ENCODE measurements at places on chromosomes 7 and 10.

- no peak for DNase-seq
Observed at GRCh38 chr10:31343551-31343950, 24.5 kb downstream of the ZEB1 start.

DNA sequence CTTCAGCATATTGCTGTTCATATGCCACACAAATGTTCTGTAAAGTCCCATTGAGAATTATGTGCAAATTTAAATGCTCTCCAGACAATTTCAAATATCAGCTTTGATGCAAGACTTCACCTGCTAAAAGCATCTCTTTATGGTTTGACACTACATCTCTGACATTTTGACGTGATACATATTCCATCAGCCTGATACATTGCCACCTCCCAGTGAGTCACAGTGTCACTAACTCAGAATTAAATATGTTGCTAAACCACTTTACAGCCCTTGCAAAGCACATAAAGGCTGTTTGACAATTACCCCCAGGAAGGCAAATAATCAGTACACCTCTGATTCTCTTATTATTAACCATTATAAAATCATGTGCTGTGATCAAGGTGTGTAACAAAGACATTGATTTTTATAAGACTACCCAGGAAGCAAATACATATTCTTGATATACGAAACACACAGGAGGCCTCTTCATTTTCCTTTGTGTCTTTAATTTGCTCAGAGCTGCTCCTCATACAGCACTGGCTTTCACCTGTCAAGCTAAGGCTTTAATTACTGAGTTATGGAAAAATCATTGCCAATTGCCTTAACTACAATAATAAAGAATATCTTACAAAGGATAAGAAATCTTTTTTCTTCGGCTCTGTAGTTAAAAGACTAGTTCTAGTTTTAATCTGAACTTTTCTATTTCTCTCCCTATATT is 547.5 kb upstream of the C7orf33 start:
- DNase-seq = no peak

DNA sequence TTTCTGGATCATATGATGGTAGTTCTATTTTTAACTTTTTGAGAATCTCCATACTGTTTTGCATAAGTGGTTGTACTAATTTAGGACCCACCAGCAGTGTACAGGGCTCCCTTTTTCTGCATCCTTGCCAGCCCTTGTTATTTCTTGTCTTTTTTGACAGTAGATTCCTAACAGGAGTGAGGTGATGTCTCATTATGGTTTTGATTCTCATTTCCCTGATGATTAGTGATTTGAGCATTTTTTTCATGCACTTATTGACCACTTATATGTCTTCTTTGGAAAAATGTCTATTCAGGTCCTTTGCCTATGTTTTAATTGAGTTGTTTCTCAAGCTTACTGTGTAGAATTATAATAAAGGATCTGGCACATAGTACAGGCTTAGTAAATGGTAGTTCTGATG is 238.8 kb upstream of the BMPER start:
- DNase-seq = no peak

DNA sequence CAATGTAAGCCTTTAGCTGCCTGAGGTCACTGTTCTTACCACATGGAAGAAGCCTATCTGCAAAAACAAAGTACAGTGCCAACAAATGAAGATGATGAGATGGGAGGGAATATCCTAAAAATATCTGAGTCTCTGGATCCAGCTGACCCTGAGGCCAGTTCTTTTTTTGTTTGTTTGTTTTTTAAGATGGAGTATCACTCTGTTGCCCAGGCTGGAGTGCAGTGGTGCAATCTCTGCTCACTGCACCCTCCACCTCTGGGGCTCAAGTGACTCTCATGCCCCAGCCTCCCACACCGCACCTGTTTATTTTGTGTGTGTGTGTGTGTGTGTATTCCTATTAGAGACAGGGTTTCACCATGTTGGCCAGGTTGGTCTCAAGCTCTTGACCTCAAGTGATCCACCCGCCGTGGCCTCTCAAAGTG is 44.9 kb downstream of the HYCC1 start:
- DNase-seq = no peak

DNA sequence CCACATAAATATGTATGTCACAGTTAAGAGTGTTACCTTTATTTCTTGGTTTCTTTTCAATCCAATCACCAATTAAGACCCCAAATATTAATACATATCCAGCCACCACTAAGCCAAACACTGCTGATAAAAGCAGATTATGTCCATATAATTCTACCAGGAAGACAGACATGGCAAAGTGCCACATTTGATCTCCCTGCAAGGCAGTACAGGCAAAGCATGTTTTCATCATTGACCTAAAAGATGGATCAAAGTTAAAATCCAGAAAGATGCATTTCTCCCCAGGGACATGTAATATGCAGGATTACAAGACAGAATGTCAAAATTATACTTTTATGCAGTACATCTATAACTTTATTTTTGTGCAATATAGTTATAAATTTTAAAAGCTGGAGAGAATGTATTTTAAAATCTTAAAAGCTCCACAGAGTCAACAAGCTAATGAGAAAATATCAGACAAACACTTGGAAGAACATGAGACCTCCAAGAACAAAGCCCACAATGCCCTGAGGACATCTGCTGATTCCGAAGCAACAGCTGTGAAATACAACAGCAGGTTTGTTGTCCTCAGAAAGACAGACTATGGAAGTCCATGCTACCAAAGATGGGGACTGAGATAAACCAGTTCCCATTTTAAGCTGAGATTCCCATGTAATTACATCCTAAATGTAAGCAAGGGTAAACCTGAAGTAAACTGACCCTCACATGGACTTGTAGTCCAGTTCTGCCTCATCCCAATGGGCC is 54.5 kb upstream of the TOMM7 start:
- no peak for DNase-seq

DNA sequence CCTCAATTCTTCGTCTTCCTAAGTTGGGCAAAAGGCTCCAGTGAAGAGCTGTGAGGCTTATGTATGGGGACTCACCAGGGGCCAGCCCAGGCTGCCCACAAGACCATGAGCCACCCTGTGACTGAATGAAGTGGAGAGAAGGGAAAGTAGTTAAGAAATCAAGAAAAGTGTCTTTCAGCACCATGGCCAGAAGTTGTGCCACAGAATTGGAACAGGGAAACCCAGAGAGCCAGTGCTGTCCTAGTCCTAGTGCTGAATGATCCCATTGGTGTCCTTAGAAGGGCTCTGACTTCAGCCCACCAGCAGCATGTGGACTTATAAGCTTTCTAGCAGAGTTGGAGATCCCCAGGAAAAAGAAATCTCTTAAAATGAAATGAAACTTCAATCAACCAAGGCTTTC is 37.0 kb upstream of the CCSER2 start:
- DNase-seq = no peak

DNA sequence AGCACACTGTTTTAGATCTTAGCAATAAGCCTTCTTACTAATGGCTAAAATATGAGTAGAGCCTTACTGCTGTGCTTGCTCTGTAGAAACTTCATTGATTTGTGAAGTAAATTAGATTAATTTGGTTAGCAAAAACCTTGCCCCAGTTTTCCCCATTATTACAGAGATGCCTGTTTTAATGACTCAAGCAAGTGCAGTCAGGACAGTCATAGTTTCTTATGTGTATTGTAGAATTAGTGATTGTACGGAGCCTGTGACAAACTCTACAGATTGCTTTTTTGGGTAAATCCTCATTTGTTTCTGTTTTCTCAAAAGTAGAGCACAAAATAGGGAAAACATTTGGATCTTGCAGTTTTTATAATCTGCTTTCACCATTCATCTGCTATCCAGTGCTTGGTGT is 7.0 kb downstream of the TAX1BP1 start:
- no peak for DNase-seq

DNA sequence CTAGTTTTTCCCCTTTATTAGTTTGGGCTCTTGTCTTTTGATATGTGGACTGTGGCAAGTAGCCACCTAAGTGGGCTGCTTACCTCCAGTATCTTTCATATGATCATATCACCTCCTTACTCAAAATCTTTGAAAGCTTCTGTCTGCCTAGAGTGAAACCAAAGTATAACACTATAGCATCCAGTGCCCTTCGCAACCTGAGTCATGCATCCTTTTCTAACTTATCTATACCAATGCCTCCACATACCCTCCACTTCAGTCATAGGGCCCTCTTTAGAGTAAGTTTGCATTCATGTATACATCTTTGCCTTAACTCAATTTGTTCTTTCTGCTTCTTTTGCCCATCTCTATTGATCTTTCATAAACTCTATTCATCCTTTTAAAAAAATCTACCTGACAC is 15.7 kb upstream of the MACC1 start:
- no peak for DNase-seq

DNA sequence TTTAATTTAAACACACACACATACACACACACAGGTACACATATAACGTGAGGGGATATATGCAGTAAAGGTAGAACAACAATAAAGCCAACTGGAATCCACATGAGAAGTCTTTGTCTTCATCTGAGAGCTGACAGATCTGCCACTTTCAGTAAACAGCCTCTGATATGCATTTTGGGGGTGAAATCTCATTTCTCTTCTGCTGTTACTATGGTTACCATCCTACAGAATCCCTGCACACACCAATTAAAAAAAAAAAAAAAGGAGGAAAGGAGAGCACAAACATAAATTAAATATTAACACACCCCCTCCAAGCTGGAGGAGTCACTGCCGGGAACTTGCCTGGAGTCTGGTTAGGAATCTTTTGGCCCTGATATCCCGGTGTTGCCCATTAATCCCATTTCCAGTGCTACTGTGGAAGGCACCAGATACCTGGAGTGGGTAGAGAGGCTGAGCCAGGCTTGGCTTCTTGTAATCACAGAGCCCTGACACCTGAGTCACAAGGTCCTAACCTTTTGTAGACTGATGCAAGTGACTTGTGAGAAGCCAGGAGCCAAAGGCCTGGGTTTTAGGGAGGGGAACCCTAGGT is 169.1 kb downstream of the LHFPL3 start:
- DNase-seq = no peak

- no peak for DNase-seq
Observed at GRCh38 chr7:149007146-149007545, 21.2 kb downstream of the PDIA4 start.

DNA sequence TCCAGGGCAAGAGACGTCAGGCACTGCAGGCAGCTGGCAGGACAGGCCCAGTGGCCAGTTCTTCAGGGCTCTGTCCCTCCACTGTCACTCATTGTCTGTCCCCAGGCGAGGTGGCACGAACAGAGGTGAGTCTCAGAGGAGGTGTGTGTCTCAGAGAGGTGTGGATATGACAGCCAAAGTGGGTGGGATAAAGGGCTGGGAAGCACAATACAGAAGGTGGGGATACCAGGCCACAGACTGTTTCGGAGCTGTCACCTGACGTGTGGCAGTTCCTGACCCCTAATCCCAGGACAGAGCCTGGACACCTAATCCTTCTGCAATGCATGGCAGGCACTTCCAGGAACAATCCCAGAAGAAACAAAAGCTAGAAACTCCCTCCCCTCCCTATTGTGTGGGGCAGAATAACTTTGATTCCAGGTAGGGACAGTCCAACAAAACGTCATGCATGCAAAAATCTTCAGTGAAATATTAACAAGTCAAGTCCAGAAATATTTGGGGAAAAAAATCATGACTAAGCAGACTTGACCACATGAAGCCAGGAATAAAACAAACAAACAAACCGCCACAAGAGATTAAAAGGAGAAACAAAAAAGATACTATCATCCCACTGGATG is 11.6 kb downstream of the KLRG2 start:
- DNase-seq = no peak

DNA sequence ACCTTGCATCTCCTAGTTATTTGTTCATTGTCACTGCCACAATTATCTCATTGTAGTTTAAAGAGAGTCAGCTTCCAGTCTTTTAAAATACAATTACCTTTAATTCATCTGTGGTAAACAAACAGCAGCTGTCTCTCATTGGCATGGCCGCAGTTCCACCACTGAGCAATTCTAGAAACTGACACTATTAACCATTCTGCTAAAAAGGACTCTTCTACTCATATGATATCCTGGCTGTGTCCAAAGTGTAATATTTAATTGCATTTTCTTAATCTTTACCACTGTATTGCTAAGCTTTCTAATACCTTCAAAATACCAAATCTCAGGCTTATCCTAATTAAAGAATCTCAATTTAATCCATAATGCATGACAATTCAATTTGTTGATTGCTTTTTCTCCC is 639.0 kb downstream of the AUTS2 start:
- DNase-seq = no peak

GRCh38 chr7:469563-469961 is 50.1 kb downstream of the PDGFA start:
- DNase-seq = no peak

DNA sequence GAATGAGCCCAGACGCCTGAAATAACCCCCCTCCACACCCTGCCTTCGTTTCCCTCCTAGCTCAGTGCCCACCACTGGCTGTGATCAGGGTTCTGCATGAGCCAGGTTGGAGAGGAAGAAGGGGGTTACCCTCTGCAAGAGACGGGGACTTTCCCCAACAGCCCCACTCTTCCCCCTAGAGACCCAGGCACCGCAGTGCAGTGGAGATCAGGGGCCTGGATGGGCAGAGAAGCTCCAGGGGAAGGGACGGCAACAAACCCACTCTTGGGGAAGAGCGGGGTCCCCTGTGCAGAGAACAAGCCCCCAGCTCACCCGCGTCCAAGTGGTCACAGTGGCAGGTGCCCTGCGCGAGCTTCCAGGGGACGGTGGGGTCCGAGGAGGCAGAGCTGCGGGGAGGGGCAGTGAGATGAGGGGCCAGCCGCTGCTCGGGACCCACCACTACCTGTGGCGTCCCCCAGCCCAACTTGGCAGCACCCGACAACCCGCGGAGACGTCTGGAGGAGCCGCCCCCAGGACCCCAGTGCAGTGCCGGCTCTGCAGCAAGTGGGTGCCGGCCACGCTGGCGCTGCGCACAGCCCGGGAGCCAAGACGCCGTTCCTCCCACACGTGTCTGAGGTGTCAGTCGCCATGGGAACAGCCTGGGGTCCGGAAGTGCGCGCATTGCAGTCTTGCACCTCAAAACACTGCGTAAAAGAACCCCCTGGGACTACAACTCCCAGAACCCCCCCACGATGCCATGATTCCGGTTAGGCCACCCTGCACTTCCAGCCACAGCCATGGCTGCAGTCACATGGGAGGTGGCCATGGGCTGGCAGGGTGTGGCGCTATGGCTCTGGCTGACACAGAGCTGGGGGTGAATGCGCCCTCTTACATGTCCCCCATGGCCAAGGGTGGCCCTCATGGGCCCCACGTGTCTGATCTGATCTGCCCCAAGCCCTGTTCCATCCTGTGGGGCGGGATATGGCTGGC is 45.8 kb upstream of the WIPI2 start:
- DNase-seq = no peak

GRCh38 chr7:1285556-1286301 is 53.1 kb downstream of the UNCX start:
- no peak for DNase-seq

GRCh38 chr10:14826076-14826829 is 11.6 kb downstream of the CDNF start:
- no peak for DNase-seq

DNA sequence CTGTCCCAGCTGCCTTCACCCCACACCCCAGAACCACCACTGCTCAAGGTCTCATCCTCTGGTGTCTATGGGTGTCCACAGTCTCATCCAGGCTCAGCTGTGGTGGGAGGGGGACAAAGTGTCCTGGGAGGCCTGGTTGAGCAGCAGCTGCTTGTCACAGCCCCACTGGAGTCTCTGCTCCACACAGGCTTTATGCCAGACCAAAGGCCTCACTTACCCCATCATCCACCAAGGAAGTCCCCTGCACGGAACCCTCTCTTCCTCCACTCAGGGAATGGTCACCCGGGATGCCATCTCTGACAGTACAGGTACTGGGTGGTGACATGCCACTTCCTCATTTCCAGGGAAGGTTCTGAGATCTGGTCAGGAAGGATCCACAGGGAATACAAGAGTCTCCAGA is 925.4 kb upstream of the ZNF722 start:
- no peak for DNase-seq

- no peak for DNase-seq
Observed at GRCh38 chr7:28490831-28491230, 78.5 kb downstream of the CREB5 start.

GRCh38 chr10:128044961-128045832 is 81.0 kb downstream of the MKI67 start:
- DNase-seq = no peak
